Trophoblast cell (in vitro differentiated cells and primary cell): ENCODE measurements at places on chromosomes 7 and 10.

- no peaks in the 10 kb centered on the region for H3K36me3 ChIP-seq
- H3K27ac ChIP-seq: no peak overlapping the region
- no peak for DNase-seq
- H3K4me1 ChIP-seq: no peaks in the 10 kb centered on the region
- H3K27me3 ChIP-seq: peaks cover 94% of the 10 kb centered on the region
Measured at GRCh38 chr10:100736144-100736808, 9.1 kb upstream of the PAX2 start.

- H3K36me3 ChIP-seq: peaks cover 2% of the 10 kb centered on the region
- no peaks in the 10 kb centered on the region for H3K27me3 ChIP-seq
- DNase-seq: no peak
Measured at GRCh38 chr7:121503039-121503438, 106.9 kb upstream of the FAM3C start.

DNA sequence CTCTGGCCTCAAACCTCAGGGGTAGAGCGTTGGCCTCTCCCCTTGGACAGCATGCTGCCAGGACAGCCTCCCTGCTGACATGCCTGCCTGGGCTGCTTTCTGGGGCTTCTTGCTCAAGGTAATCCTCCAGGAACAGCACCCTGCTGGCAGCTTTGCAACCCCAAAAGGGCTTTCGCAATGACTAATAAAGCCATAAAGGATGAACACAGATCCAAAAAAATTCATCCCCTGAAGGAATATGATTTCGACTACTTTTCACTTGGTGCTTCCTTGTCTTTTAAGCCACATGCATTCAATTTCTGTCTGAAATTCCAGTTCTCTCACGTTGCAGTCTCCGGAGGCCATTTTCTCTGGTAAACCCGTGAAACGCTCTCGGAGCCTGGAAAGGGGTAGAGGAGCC is 15.1 kb upstream of the SH3PXD2A start:
- peak; percentile 59 for DNase-seq
- no peak overlapping the region for H3K27ac ChIP-seq
- no peaks in the 10 kb centered on the region for H3K36me3 ChIP-seq
- H3K4me3 ChIP-seq: no peak overlapping the region

GRCh38 chr7:16918288-16918895 is 36.6 kb upstream of the AGR3 start:
- H3K27ac ChIP-seq: no peak overlapping the region
- peaks cover 18% of the 10 kb centered on the region for H3K4me1 ChIP-seq
- H3K27me3 ChIP-seq: no peaks in the 10 kb centered on the region
- H3K36me3 ChIP-seq: no peaks in the 10 kb centered on the region
- no peak overlapping the region for H3K4me3 ChIP-seq

DNA sequence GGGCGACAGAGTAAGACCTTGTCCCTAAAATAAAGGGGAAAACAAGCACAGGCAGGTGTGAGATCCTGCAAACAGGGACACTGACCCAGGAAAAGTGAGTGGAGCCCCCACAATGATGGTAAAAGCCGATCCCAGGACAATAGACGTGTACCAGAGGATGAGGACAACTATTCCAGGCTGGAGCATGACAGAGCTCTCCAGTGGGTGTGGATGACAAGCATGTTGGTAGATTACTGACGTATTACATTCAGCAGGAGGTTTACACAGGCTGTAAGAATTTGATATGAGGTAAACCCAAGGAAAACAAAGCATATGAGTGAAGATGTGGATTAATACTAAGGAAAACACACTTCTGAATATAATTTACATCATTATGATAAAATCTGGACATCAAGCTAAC is 27.8 kb upstream of the SMURF1 start:
- no peak for DNase-seq
- no peaks in the 10 kb centered on the region for H3K36me3 ChIP-seq
- H3K27ac ChIP-seq: no peak overlapping the region
- H3K4me1 ChIP-seq: no peaks in the 10 kb centered on the region
- H3K4me3 ChIP-seq: no peak overlapping the region
- H3K27me3 ChIP-seq: no peaks in the 10 kb centered on the region

- no peaks in the 10 kb centered on the region for H3K27me3 ChIP-seq
- H3K36me3 ChIP-seq: no peaks in the 10 kb centered on the region
- no peak overlapping the region for H3K27ac ChIP-seq
- DNase-seq: peak; percentile 16
- peak overlapping the region; percentile 88 for H3K4me3 ChIP-seq
Measured at GRCh38 chr7:135510592-135511183, 786 bp upstream of the CNOT4 start.

- peaks cover 14% of the 10 kb centered on the region for H3K4me1 ChIP-seq
- H3K27me3 ChIP-seq: no peaks in the 10 kb centered on the region
- H3K36me3 ChIP-seq: no peaks in the 10 kb centered on the region
- no peak for DNase-seq
- H3K27ac ChIP-seq: no peak overlapping the region
Measured at GRCh38 chr10:76354921-76355320, 923.5 kb downstream of the LRMDA start.

- no peak overlapping the region for H3K27ac ChIP-seq
- H3K27me3 ChIP-seq: no peaks in the 10 kb centered on the region
- no peak for DNase-seq
- H3K36me3 ChIP-seq: no peaks in the 10 kb centered on the region
- no peaks in the 10 kb centered on the region for H3K4me1 ChIP-seq
Measured at GRCh38 chr10:43204042-43204942, 62.6 kb downstream of the RASGEF1A start.

GRCh38 chr7:140358412-140359051 is 39.8 kb downstream of the SLC37A3 start:
- no peak overlapping the region for H3K4me3 ChIP-seq
- H3K27me3 ChIP-seq: no peaks in the 10 kb centered on the region
- H3K4me1 ChIP-seq: no peaks in the 10 kb centered on the region

DNA sequence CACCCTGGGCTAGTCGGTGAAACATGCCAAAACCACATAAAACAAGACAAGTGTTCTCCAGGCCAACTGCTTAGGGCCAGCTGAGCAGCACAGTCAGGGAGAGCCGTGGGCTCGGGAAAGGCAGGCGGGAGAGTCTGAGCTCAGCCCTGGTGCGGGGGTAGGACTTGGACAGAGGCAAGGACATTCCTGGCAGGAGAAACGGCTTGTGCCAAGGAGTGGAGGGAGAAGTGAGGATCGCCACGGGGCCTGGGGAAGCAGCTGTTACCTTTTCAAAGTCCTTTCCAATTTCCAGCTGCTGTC is 4.2 kb downstream of the ELN start:
- no peaks in the 10 kb centered on the region for H3K27me3 ChIP-seq
- DNase-seq: no peak
- peaks cover 18% of the 10 kb centered on the region for H3K4me1 ChIP-seq
- H3K27ac ChIP-seq: no peak overlapping the region
- H3K36me3 ChIP-seq: no peaks in the 10 kb centered on the region

GRCh38 chr10:63627396-63627795 is 106.2 kb downstream of the REEP3 start:
- DNase-seq: peak; percentile 74
- H3K4me1 ChIP-seq: no peaks in the 10 kb centered on the region
- no peak overlapping the region for H3K27ac ChIP-seq
- no peak overlapping the region for H3K4me3 ChIP-seq
- H3K27me3 ChIP-seq: no peaks in the 10 kb centered on the region

GRCh38 chr10:104441329-104442000 is 87.8 kb downstream of the CFAP58 start:
- DNase-seq: no peak
- H3K4me3 ChIP-seq: no peak overlapping the region
- no peaks in the 10 kb centered on the region for H3K4me1 ChIP-seq
- H3K27me3 ChIP-seq: no peaks in the 10 kb centered on the region
- no peak overlapping the region for H3K27ac ChIP-seq

DNA sequence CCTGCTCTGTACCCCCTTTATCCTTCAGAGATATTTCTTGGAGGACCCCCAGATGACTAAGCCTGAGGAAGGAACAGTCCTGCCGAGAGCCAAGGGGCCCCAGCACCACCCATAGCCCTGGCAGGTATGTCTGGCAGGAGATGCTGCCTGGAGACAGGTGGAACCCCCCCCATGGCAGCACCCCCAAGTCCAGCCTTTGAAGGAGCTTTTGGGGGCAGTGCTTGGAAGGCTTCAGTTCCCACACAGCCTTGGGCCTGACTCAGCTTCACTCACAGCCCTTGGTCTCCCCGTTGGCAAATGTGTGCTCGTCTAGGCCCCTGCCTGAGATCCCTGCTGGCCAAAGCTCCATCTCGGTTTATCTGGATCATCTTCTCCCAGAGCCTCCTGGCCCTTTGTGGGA is 23.0 kb upstream of the PCBD1 start:
- H3K4me3 ChIP-seq: no peak overlapping the region
- no peak for DNase-seq
- H3K27me3 ChIP-seq: peaks cover 2% of the 10 kb centered on the region
- H3K27ac ChIP-seq: no peak overlapping the region

DNA sequence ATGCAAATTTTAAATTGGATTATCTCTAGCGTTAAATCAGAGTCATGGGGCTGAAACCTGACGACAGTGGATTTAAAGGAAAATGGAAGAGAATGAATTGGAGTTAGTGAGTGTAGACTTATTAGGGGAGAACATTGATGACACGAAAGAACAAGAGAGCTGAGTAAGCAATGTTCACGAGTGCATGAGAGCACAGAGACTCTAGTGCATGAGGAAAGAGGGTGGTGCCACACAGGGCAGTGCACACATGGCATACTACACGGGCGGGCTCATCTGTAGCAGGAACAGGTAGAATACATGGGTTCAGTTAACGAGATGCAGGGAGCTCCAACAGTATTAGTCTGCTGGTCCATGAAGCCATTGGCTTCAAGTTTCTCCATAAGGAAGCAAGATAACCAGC is 53.9 kb downstream of the USP6NL start:
- no peak for DNase-seq
- H3K4me3 ChIP-seq: no peak overlapping the region
- H3K27ac ChIP-seq: no peak overlapping the region
- no peaks in the 10 kb centered on the region for H3K4me1 ChIP-seq
- H3K36me3 ChIP-seq: no peaks in the 10 kb centered on the region

DNA sequence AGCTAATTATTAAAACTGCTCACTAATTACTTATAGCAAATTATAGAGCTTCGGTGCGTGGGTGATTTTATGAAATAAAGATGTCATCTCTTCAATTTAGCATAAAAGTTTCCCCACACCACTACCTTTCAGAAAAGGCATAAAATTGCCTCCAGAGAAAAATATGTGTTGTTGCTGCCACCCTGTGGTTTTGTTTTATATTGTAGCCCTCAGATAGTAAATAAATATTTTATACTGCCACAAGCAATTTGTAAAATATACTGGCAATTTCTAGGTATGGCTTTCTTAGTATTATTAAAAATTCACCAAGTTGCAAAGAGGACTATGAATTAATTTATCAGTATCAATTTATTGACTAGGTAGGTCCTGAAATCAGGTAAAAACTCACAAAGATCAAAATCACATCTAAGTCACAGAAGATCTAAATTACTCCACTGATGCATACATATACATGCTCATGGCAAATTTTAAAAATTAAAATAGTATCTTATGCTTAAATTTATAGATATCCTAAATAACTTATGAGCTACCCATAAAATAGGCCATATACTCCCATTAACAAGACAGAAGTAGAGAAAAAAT is 26.5 kb downstream of the ASNS start:
- H3K4me1 ChIP-seq: no peaks in the 10 kb centered on the region
- no peak overlapping the region for H3K27ac ChIP-seq
- H3K27me3 ChIP-seq: no peaks in the 10 kb centered on the region
- H3K4me3 ChIP-seq: no peak overlapping the region

- H3K27me3 ChIP-seq: no peaks in the 10 kb centered on the region
- H3K4me3 ChIP-seq: no peak overlapping the region
- H3K4me1 ChIP-seq: peaks cover 61% of the 10 kb centered on the region
- no peaks in the 10 kb centered on the region for H3K36me3 ChIP-seq
Measured at GRCh38 chr10:79402951-79403350, 42.5 kb downstream of the ZCCHC24 start.

GRCh38 chr10:71667387-71667752 is 52.2 kb downstream of the C10orf105 start:
- H3K27ac ChIP-seq: no peak overlapping the region
- H3K36me3 ChIP-seq: no peaks in the 10 kb centered on the region
- H3K27me3 ChIP-seq: no peaks in the 10 kb centered on the region
- no peaks in the 10 kb centered on the region for H3K4me1 ChIP-seq
- DNase-seq: no peak

GRCh38 chr7:96997512-96998032 is 7.8 kb upstream of the DLX6 start:
- peaks cover 24% of the 10 kb centered on the region for H3K4me1 ChIP-seq
- H3K36me3 ChIP-seq: no peaks in the 10 kb centered on the region
- H3K27me3 ChIP-seq: peaks cover 38% of the 10 kb centered on the region
- no peak overlapping the region for H3K27ac ChIP-seq

GRCh38 chr10:33032654-33033151 is 74.7 kb upstream of the ITGB1 start:
- peak; percentile 18 for DNase-seq
- no peaks in the 10 kb centered on the region for H3K4me1 ChIP-seq
- H3K27ac ChIP-seq: no peak overlapping the region
- no peaks in the 10 kb centered on the region for H3K36me3 ChIP-seq

- no peaks in the 10 kb centered on the region for H3K27me3 ChIP-seq
- no peaks in the 10 kb centered on the region for H3K36me3 ChIP-seq
- no peak for DNase-seq
- no peak overlapping the region for H3K4me3 ChIP-seq
- no peak overlapping the region for H3K27ac ChIP-seq
Measured at GRCh38 chr7:7434329-7434728, 101.3 kb downstream of the COL28A1 start.

GRCh38 chr7:47153058-47153457 is 428.9 kb downstream of the TNS3 start:
- no peaks in the 10 kb centered on the region for H3K36me3 ChIP-seq
- no peak overlapping the region for H3K4me3 ChIP-seq
- no peaks in the 10 kb centered on the region for H3K27me3 ChIP-seq
- DNase-seq: peak; percentile 50
